ENCODE measurements at places on chromosomes 1 and 21.
A peak's percentile ranks its signal among the peaks of the same experiment; 100 is the strongest.

- no peak for DNase-seq
Observed at GRCh38 chr21:29017639-29018237, 1.4 kb downstream of the RWDD2B start.

- no peak for DNase-seq
Observed at GRCh38 chr1:84998642-84999280, 1.8 kb upstream of the MCOLN2 start.

DNA sequence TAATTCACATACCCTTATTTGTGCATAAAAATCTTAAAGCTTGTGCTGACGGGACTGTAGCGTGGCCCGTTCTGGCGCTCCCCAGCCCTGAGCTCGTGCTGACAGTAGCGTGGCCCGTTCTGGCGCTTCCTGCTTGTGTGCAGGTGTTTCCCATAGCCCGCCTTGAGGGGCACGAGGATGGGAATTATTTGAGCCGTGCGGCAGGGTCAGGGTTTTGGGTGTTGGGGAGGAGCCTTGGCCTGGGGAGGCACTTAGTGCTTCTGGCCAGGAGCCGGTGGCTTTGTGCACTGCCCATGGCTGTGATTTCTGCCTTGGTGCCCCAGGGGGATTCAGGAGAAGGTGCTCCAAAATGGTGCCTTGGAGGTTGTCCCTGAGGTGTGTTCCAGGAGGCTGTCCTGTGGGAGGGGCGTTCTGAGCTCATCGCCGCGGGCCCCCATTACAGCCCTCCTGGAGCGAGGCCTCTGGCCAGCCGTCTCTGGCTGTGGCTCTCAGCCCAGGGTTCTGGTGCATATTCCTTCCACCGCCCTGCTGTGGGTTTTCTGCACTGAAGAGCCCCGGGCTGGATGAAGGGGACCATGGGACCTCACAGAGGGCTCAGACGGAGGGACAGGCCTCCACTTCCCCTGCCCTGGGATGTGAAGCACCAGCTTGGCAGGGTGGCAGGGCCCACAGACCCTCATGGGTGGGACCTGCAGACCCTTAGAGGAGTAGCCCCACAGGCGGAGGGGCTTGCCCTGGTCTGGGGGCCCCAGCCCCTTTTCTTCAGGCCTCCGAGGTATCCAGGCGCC, 6.6 kb downstream of the SLX9 start:
- no peak for DNase-seq

DNA sequence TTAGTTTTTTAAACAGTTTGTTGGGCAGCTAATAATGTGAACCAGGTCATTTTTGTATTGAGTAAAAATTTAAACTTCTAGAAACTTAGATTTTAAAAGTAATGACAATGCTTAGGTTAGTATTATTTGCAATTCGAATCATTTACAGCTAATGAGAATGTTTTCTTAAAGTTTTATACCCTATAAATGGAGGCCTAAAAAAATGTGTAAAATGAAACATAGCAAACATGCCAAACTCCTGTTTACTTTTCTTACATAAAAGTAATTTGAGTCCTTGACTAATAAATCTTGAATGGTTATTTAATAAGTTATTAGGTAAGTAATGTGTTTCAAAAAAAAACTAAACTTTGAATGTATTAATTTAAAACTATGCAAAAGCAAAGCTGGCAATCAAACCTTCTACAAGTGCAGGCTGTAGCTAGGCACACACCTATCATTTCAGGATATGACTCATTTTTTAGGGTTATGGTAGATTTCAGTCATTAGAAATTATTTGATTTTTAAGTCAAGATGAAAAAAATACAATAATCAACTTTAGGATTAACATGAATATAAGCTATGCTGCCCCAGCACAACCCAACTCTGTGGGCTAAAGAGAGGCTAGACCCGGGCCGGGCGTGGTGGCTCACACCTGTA, 41.5 kb downstream of the CLSTN1 start:
- DNase-seq: no peak

GRCh38 chr1:84689514-84690396, 506 bp downstream of the SSX2IP start:
- peak; percentile 60 for DNase-seq

DNA sequence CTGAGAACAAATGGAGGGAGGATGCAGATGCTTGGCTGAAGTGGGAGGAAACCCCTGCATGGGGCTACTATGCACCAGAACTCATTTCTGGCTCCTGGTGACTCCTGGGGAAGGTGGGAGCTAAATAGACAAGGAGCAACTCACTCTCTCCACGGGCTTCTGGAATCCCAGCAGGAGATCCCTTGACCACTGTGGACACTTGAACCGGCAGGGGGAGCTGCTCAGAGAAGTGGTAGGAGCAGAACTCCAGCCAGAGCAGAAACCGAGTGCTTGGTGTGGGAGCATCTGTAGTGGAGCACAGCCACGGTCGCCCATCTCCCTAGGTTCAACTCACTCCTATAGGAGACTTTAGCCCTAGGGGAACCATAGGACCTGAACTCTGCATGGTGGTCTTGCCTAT, 205.6 kb upstream of the GJB5 start:
- DNase-seq: peak; percentile 16

DNA sequence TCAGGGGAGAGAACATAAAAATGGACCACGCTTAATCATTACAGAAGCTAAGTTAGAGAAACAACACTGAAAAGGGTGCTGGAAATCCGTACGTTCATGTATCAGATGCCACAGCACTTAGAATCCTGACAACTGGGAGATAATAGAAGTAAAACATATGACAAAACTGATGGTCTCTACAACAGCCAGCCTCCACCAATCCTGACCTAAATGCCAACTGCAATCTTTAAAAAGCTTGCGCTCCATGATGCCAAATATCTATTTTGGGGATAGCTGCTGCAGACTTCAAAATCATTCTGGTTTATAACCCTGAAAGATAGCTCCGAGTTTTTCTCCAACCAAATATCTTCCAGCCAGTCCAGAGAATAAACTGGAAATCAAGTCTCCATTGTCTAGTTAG, 178.3 kb downstream of the RERE start:
- DNase-seq: no peak

- DNase-seq: no peak
Observed at GRCh38 chr1:7319196-7319595, 451.9 kb upstream of the VAMP3 start.

DNA sequence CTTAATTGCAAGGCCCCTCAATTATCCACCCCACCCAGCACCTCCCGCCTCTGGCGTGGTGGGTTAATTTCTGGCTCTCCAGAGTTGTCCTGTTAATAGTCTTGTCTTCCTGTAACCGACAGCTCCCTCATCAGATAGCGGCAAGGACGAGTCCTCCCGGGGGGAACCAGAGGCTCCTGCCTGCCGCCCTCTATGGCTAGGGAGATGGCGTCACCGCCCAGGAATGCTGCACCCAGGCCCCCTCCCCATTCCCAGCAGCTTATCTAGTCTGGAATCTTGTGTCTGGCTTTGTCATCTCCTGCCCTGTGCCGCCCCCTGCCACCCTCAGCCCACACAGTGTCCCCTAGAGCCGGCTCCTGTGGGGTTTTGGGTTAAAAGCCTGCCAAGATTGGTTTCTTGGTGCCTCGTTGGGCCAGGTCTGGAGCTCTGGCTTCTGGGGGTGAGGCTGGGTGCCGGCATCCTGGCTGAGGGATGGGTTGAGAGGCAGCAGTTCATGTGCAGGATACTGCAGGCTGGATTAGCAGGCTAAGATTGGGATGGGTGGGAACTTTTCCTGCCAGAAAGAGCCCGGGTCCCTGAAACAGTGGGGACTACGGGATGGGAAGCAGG, 48.8 kb downstream of the EDN2 start:
- DNase-seq: no peak
